ENCODE measurements at places on chromosomes 4 and X.
A peak's percentile ranks its signal among the peaks of the same experiment; 100 is the strongest.

DNA sequence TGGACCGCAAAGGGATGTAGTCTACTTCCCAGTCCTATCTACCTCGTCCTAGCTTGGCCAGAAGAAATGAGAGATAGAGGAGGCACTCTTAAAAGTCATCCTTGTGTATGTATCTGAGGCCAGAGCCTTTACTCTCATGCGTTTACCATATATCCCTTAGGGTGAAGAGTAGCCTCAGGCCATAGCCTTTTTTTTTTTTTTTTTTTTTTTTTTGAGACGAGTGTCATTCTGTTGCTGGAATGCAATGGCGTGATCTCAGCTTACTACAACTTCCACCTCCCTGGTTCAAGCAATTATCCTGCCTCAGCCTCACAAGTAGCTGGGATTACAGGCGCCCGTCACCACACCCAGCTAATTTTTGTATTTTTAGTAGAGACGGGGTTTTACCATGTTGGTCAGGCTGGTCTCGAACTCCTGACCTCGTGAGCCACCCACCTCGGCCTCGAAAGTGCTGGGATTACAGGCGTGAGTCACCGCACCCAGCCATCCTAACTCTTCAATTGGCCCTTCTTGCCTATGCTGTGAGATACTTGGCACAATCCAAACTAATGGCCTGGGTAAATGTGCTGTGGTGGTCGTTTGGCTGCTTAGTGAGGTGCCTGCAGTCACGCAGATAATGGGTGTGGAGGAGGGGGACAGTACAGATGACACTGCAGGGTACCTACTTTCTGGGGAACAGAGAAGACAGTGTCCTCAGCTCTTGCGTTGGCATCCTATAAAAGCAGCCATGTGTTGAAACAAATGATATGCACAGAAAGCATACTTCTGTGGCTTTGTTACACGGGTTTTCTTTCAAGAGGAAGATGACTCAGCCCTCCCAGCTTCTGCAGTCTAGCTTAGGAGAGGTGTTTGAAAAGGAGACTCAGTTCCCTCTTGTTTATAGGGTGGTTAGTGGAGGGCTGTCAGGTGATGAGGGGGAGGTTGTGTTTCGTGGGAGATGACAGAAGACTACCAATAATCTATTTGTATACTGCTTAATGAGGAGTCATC, 10.4 kb upstream of the DGAT2L6 start:
- peak; percentile 15 for DNase-seq

GRCh38 chr4:154528869-154529268, 21.3 kb downstream of the PLRG1 start:
- no peak for DNase-seq

DNA sequence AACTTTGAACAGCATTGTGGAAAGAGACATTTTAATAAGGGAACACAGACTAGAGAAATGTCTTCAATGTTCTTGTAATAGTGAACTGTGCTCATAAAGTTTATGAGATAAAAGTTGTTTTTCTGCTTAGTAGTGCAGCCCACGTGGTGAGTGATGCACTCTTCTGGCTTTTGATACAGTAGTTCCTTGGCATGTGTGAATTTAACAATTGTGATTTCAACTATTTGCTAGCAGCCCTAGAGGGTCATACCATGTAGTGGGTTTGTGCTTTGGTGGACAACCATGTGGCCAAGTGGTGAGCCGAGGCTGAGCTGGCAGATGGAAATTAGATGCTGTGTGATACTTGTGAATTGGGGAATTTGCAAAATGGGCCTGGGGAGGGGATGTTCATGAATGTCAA, 116.2 kb upstream of the SLC4A4 start:
- DNase-seq = no peak

DNA sequence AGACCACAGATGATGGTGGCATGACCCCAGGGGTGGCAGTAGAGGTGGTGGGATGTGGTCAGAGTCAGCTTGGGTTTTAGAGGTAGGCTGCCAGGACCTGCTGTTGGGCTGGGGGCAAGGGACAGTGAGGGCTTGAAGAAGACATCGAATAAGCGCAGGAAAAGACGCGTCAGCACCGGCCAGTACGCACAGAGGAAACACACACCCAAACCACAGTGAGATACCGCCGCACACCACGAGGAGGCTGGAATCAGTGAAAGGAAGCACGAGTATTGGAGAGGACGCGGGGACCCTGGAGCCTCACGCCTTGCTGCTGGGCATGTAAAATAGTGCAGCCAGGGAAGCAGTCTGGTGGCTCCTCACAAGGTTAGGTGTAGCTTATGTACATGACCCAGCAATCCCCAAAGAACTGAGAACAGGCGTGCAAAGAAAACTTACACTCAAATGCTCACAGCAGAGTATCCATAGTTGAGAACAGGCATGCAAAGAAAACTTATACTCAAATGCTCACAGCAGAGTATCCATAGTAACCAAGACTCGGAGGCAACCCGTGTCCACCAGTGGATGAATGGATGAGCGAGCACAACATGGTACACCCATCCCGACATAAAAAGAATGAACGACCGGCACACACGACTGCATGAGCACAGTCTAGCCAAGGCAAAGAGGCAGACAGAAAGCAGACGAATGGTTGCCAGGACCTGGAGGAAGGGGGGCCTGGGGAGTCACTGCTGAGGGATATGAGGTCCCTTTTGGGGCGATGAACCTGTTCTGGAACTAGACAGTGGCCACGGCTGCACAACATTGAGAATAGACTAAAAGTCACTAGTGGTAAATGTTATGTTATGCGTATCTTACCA, 13.3 kb downstream of the PDZD4 start:
- DNase-seq = peak; percentile 18

- no peak for DNase-seq
These were observed 934.5 kb upstream of the TENM3 start for GRCh38 chr4:181308476-181309312.

Measured in stimulated activated CD4-positive, alpha-beta T cell treated with anti-CD3 and anti-CD28 coated beads, Interleukin-15, amount 100 ng/mL, for 48 hours (primary cell).